ENCODE measurements at places on chromosomes 16 and 17.

DNA sequence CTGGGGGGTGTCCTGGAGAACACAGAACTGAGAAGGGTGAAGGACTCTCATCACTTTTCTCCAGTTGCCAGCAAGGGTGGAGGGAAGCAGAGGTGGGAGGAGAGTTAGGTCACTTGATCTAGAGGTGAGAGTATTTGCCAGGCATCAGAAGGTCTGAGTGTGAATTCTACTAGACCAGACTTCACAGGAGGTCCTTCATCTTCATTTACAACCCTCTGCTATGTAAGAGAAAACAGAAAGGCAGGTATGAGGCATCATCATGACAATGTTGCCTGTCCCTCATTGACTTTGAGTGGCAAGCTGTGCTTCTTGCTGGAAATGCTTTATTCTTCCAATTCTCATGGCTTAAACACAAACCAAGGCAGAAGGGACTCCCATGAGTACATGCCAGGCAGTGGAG, 45.9 kb upstream of the B4GALNT2 start:
- no peak for DNase-seq

GRCh38 chr17:55546481-55546880, 35.2 kb upstream of the SMIM36 start:
- DNase-seq: no peak

- peak; percentile 97 for DNase-seq
These were observed 9.2 kb upstream of the SNN start for GRCh38 chr16:11658896-11659708.

- DNase-seq: no peak
These were observed 53.7 kb downstream of the NFAT5 start for GRCh38 chr16:69619514-69619913.

All from MCF 10A (cell line).